ENCODE measurements at places on chromosomes 12 and 14.

- no peak for DNase-seq
These were observed 124.8 kb downstream of the NPAS3 start for GRCh38 chr14:33063521-33063920.

GRCh38 chr14:65867333-65867732 is 454.8 kb downstream of the FUT8 start:
- DNase-seq, result no peak

DNA sequence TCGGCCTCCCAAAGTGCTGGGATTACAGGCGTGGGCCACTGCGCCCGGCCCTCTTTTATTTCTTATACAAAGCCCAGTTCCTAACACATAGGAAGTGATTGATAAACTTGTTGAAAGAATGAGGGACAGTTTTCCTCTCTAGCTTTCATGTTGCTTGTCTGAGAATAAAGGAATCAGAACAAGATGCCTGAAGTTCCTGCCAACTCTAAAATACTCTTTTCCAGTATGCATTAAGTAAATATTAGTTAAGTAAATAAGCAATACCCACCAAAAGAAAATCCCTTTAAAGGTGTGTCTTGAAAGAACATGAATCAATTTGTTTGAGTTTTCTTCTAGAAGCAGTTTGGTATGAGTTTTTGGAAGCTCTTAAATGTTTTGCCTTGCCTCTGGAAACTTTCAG is 24.4 kb upstream of the CD27 start:
- no peak for DNase-seq

DNA sequence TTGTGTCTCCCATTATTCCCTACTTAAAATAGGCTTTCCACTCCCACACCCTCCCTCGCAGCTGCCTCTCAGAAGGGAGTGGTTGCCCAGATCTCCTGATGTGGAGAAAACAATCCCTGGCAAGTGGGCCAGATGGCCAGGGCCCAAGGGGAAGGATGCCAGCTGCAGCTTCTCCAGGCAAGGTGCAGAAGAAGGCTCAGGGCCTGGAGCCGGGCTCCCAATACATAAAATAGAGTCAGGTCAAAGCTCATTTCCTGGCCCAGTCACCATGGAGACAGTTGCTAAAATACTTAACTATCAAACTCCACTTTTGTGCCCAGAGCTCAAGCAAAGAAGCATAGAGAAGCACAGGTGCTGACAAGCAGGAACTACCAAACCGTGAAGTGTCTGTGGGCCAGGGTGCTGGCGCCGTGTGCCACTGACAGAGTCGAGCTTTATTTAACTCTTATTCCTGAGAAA is 45.7 kb upstream of the ITPR2 start:
- no peak for DNase-seq

DNA sequence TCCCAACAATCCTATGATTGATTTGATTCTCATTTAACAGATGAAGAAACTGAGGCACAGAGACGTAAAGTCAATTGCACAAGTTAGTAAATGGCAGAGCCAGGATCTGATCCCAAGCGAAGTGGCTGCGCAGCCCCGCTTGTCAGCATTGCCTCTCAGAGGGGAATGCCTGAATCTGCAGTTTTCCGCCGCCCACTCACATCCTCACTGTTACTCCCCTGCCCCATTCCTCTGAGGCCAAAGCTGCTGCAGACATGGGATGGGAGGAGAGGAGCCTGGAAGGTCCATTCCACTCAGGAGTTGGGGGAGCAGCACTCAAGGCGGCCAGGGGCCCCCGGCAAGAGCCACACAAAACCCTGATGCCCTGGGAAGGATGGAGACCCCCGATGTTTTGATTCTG is 1.0 kb downstream of the NRIP2 start:
- no peak for DNase-seq

- DNase-seq, result no peak
These were observed 47.7 kb downstream of the NCOR2 start for GRCh38 chr12:124519746-124520145.

- no peak for DNase-seq
These were observed 15.7 kb downstream of the SNRPF start for GRCh38 chr12:95874452-95874851.

DNA sequence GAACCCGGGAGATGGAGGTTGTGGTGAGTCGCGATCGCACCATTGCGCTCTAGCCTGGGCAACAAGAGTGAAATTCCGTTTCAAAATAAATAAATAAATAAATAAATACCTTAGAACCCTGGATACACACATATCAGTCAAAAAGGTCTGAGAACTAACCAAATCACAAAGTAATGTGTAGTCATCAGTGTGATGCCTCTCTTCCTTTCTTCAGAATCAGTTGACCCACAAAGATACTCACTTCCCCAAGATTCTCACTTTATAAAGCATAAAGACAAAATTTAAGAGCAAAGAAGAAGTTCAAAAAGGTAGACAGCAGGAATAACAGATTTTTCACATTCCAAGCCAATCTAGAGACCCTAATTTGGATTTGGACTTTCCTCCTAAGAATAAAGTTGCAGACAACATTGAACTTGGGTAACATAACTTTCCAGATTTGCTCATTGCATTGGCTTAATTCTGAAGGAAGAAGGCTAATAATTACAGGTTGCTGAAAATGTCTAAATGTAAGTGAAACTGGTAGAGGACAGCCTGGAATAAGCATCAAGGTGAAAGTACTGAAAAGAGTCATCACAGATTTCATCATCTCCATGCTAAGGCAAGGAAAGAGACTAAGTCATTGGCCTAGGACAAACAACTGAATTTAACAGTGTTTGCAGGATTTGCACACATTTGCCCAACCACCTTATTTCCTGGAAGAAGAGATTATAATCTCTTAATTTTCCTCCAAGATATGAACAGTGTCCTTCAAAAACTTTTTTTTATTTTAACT is 17.4 kb downstream of the TMED10 start:
- DNase-seq, result no peak

DNA sequence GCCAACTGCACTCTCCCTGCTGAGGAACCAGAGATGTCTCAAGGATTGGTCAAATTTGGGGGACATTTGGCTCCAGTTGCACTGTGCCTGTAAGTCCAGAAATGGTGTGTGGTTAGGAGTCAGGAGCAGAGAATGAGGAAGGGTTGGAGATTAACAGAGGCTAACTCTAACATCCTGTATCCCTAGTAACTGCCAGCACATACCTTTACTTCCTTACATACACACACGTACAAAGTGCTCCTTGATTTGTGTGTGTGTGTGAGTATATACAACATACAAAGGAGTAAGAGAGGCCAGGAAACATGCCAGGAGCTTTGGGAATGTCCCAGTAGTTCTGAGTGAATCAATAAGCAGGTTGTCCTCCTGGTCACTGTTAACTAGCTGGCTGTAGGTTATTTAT is 39.8 kb upstream of the NRXN3 start:
- no peak for DNase-seq

DNA sequence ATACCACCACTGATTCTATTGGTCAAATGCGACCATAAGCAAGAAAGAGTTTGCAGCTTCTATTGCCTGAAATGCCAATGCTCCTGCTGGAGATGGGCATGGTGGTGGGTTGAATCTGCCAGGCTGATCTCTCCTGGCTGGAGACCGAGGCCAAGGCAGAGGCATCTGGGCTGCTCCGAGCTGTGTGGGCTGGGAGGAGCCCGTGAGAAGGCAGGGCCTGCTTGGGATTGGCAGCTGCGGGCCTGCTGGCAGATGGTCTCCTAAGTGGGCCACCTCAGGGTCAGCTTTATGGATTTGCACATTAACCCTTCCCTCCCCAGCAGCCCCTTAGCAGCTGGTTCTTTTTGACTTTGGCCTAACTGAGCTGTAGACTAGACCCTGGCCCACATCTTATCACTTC is 25.4 kb downstream of the SRRM4 start:
- DNase-seq, result no peak

DNA sequence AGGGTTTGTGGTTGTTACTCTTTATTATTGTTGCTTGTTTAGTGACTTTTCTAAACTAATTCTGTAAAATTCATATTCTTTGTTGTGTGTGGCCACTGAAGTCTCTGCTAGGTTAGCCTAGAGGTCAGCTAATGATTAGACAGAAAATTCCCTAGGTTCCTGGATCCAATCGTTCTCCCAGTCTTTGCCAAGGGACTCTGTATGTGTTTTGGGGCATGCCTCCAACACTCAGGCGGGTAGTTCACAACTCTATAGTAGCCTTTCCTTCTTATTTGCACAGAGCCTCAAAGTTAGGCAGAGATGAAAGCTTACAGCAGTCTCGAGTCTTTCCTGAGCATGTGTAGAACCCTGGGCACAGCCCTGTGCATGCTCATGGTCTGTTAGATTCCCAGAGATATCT is 32.7 kb upstream of the RIN3 start:
- no peak for DNase-seq

DNA sequence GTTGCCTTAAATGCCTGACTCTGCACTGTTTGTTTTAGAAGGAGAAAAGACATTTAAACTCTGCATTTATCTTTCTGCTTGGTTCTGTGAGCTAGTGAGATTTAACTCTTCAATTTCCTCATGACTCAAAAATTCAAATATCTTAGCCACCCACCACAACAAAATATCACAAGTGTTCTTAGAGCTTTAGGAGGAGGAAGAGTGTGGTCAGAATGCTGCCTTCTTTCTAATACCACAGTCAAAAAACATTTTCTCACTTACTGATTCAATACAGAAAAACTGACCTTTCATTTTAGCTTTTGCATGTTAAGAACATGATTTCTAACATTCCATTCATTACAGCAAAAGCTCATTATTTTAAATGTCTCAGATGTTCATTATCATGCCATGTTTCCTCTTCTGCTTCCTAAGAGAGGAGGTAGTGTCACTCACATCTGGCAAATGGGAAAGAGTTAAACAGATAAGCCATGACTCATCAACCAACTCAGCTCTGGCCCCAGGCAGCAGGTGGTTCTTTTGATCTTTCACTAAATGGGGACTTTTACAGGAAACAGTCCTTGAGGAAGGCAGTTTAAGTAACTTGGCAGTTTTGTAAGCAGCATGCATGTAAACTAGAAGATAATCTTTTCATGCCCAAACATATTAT is 56.4 kb upstream of the RNU6-8 start:
- DNase-seq, result no peak

DNA sequence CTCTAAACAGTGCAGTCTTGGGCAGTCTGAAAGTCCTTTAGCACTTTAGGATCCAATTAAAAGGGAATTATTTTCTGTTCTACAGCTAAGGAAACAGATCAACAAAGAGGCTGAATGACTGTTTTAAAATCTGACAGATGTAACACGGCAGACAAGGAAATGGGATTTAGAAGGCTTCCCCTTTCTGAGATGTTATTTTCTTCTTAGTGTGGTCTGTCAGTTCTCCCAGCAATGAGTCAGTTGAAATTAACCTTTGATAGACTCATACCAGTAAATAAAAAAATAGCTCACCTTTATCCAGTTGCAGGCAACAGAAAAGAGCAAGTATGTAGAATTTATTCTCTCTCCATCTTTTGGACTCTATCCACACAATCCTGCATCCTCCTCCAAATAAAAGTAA is 98.1 kb downstream of the NEDD1 start:
- no peak for DNase-seq

GRCh38 chr14:97359341-97359740 is 562.2 kb downstream of the VRK1 start:
- DNase-seq, result no peak

DNA sequence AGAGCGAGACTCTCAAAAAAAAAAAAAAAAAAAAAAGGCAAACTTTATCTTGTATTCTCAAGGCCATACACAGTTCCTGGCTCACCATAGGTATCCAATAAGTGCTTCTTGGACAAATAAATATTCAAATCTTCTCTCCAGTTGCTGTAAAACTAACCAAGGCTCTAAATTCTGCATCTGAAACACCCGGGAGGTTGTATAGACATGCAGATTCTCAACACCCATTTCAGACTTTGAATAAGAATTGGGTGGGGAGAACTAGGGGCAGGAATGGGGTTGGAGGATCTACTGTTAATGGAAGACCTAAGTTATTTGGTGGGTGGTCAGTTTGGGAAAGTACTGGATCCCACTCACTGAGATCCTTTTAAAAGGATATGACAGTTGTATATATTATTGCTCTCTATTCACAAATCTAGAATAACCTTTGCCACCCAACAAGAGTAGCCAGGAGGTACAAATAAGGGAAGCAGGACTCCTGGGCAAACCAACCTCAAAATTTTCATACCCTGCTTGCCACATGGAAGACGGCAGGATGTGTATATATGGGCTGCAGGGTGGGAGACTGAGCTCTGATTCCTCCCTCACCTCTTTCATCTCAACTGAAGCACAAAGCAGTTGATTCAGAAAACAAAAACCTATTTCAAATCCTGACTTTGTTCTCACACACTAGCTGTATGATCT is 879 bp downstream of the GDF3 start:
- DNase-seq, result no peak

GRCh38 chr14:65222440-65222858 is 120.1 kb upstream of the MAX start:
- peak; percentile 73 for DNase-seq

- DNase-seq, result no peak
These were observed 258.6 kb upstream of the TMEM132C start for GRCh38 chr12:128008341-128008740.

DNA sequence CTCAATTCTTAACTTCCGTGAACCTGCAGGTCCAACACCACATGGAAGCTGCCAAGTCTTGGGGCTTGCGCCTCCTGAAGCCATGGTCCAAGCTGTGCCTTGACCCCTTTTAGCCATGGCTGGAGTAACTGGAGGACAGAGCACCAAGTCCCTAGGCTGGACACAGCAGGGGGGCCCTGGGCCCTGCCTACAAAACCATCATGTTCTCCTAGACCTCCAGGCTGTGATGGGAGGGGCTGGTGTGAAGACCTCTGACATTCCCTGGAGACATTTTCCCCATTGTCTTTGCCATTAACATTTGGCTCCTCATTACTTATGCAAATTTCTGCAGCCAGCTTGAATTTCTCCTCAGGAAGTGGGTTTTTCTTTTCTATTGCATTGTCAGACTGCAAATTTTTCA is 570.1 kb downstream of the FSCB start:
- no peak for DNase-seq

DNA sequence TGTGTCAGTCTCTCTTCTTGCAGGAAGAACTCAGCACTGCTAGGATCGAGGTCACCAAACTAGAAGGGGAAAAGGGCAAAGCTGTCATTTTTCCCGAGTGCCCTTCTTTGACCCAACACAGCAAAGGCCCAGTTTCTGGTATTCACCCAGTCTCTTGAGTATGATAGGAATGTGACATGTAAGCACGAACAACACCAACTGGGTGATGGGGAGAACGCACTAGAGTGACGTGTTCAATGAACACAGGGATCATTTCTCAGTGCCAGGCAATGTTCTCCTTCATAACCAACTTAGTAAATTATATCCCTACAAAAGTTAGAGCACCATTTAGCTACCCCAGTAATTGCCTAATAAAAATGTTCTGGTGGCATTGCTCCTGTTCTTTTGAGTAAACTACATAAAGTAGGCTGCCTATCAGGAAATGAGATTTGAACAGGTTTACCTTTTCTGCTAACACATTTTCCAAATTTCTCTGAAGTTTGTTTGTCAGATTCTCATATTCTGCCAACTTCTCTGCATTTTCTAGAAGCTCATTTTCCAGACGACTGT is 64.5 kb downstream of the NIN start:
- no peak for DNase-seq

- no peak for DNase-seq
These were observed at the start of gene MYH7 for GRCh38 chr14:23435543-23436326. MYH7 (minus strand) TSS chr14:23435660; CDS start chr14:23433732, 1,928 bp downstream.

GRCh38 chr12:68344126-68344525 is 12.0 kb upstream of the MDM1 start:
- DNase-seq, result no peak

GRCh38 chr12:75439930-75440329 is 40.6 kb upstream of the GLIPR1 start:
- DNase-seq, result no peak

- DNase-seq, result no peak
These were observed 7.7 kb upstream of the RACGAP1 start for GRCh38 chr12:50032854-50033581.

Data from nucleus accumbens (tissue), 56 donors.